Stimulated activated memory B cell treated with anti-CD40 and anti-IgM and Interleukin-4, amounts not matched to agents 10 μg/mL and 1 μg/mL and 100 μg/mL, for 72 hours (primary cell): ENCODE measurements at places on chromosomes 5 and 9.

- H3K36me3 ChIP-seq: no peaks in the 10 kb centered on the region
- peaks cover 22% of the 10 kb centered on the region for H3K4me1 ChIP-seq
- peak; percentile 64 for ATAC-seq
- H3K27ac ChIP-seq: no peak overlapping the region
Measured at GRCh38 chr9:77456829-77457437, 191.2 kb downstream of the GNA14 start.

- H3K4me3 ChIP-seq: no peak overlapping the region
- no peak for ATAC-seq
- no peak overlapping the region for H3K27ac ChIP-seq
- H3K27me3 ChIP-seq: no peaks in the 10 kb centered on the region
Measured at GRCh38 chr5:93209476-93209875, 371.5 kb downstream of the NR2F1-AS1 start.

- no peak overlapping the region for H3K4me3 ChIP-seq
- H3K27ac ChIP-seq: no peak overlapping the region
- no peaks in the 10 kb centered on the region for H3K36me3 ChIP-seq
- H3K27me3 ChIP-seq: no peaks in the 10 kb centered on the region
- no peak for ATAC-seq
Measured at GRCh38 chr5:135890296-135890695, 5.3 kb downstream of the IL9 start.

DNA sequence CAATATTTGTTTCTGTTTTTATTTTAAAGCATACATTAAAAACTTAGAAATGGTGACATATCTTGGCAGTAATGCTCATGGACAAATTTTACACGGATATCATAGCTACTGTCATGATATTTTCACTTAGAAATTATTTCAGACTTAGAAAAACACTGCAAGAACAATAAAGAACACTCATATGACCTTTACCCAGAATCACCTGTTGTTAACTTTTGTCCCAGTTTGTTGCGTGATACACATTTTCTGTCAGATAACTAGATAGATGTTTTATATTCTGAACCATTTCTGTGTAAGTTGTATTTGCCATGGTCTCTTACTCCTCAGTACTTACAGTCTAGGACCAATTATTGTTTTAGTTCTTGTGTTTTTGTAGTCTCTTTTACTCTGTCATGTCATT is 3.6 kb upstream of the LRRC70 start:
- no peak for ATAC-seq
- no peaks in the 10 kb centered on the region for H3K27me3 ChIP-seq
- H3K36me3 ChIP-seq: peaks cover 38% of the 10 kb centered on the region
- H3K4me1 ChIP-seq: peaks cover 29% of the 10 kb centered on the region

GRCh38 chr9:123091459-123091858 is 58.0 kb downstream of the GPR21 start:
- ATAC-seq: no peak
- H3K36me3 ChIP-seq: peaks cover 61% of the 10 kb centered on the region
- peaks cover 81% of the 10 kb centered on the region for H3K4me1 ChIP-seq

DNA sequence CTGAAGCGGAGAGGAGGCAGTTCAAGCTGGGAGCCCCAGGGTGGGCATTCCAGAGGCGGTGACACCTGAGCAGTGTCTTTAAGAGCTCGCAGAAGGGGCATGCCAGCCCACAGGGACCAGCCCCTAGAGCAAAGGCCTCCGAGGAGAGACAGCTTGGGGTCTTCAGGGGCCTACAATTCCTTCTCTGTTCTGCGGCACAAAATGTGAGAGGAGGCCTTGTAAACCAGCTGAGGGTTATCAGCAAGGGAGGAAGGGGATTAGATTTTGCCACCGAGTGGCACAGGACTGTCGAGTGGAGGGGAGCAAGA is 505 bp upstream of the SIGMAR1 start:
- no peak for ATAC-seq
- H3K27me3 ChIP-seq: no peaks in the 10 kb centered on the region
- peak overlapping the region; percentile 77 for H3K4me3 ChIP-seq
- H3K4me1 ChIP-seq: peaks cover 36% of the 10 kb centered on the region
- H3K27ac ChIP-seq: peak overlapping the region; percentile 95
- peaks cover 11% of the 10 kb centered on the region for H3K36me3 ChIP-seq

- H3K27ac ChIP-seq: no peak overlapping the region
- H3K36me3 ChIP-seq: no peaks in the 10 kb centered on the region
- H3K4me1 ChIP-seq: no peaks in the 10 kb centered on the region
- H3K27me3 ChIP-seq: peaks cover 11% of the 10 kb centered on the region
Measured at GRCh38 chr5:172477466-172477865, 23.1 kb upstream of the SH3PXD2B start.

- peaks cover 13% of the 10 kb centered on the region for H3K36me3 ChIP-seq
- H3K27me3 ChIP-seq: no peaks in the 10 kb centered on the region
- H3K4me3 ChIP-seq: peak overlapping the region; percentile 92
- ATAC-seq: peak; percentile 13
Measured at GRCh38 chr5:139649082-139649991, 1.2 kb downstream of the CXXC5 start.

GRCh38 chr9:35972093-35972492 is 14.1 kb upstream of the OR2S2 start:
- H3K4me1 ChIP-seq: peaks cover 26% of the 10 kb centered on the region
- peaks cover 86% of the 10 kb centered on the region for H3K27me3 ChIP-seq
- no peak for ATAC-seq
- H3K36me3 ChIP-seq: peaks cover 20% of the 10 kb centered on the region
- H3K4me3 ChIP-seq: peak overlapping the region; percentile 25
- H3K27ac ChIP-seq: no peak overlapping the region

- H3K27ac ChIP-seq: no peak overlapping the region
- no peaks in the 10 kb centered on the region for H3K27me3 ChIP-seq
- no peak for ATAC-seq
- H3K4me1 ChIP-seq: no peaks in the 10 kb centered on the region
- H3K36me3 ChIP-seq: peaks cover 13% of the 10 kb centered on the region
- no peak overlapping the region for H3K4me3 ChIP-seq
Measured at GRCh38 chr5:159576902-159577301, 246.6 kb upstream of the IL12B start.

DNA sequence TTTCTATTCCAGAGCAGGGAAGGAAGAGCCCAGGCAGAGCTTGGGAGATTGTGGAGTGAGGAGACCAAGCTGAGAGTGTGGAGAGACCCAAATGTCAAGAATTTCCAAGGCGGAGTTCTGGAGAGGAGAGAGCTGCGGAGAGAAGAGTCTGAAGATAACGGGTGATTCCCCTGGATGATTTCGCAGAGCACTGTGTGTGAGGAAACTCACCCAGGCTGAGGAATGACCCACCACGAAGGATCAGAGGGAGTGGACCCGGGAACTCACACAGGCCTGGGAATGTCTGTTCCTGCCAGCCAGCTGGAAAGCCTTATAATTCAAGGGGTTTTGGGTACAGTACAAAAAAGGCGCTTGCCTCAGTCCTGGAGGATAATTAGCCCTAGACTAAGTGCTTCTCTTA is 94.2 kb downstream of the WNK2 start:
- peaks cover 96% of the 10 kb centered on the region for H3K27me3 ChIP-seq
- no peak overlapping the region for H3K27ac ChIP-seq
- H3K36me3 ChIP-seq: no peaks in the 10 kb centered on the region
- ATAC-seq: no peak
- H3K4me3 ChIP-seq: no peak overlapping the region
- peaks cover 6% of the 10 kb centered on the region for H3K4me1 ChIP-seq

- no peaks in the 10 kb centered on the region for H3K4me1 ChIP-seq
- H3K4me3 ChIP-seq: no peak overlapping the region
- no peak overlapping the region for H3K27ac ChIP-seq
- H3K27me3 ChIP-seq: no peaks in the 10 kb centered on the region
Measured at GRCh38 chr9:16623989-16624743, 246.3 kb downstream of the BNC2 start.

DNA sequence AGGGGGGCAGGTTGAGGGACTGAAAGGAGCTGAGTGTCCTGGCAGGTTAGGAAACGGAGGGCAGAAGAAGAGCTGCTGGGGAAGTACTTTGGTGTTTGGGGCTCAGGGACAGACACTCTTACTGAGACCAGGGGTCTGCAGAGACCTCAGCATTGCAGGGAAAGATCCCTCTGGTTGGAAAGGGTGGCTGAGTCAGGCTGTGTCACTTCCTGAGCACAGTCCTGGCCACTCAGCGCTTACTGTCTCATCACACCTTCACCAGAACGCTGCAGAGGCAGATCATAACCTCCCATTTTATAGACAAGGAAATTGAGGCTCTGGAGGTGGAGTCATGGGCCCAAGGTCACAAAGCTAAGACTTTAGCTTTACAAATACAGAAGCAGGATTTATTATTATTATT is 54.3 kb downstream of the LMX1B start:
- H3K27ac ChIP-seq: no peak overlapping the region
- H3K4me3 ChIP-seq: no peak overlapping the region
- peaks cover 48% of the 10 kb centered on the region for H3K27me3 ChIP-seq
- H3K4me1 ChIP-seq: peaks cover 29% of the 10 kb centered on the region

- H3K27me3 ChIP-seq: no peaks in the 10 kb centered on the region
- H3K4me3 ChIP-seq: no peak overlapping the region
- H3K4me1 ChIP-seq: no peaks in the 10 kb centered on the region
- no peak for ATAC-seq
- no peaks in the 10 kb centered on the region for H3K36me3 ChIP-seq
- H3K27ac ChIP-seq: no peak overlapping the region
Measured at GRCh38 chr5:93100428-93100827, 480.6 kb downstream of the NR2F1-AS1 start.

- no peak overlapping the region for H3K4me3 ChIP-seq
- ATAC-seq: no peak
Measured at GRCh38 chr5:135514116-135514515, 21.6 kb downstream of the NEUROG1 start.

GRCh38 chr9:127175764-127176163 is 53.3 kb upstream of the ANGPTL2 start:
- ATAC-seq: no peak
- no peaks in the 10 kb centered on the region for H3K27me3 ChIP-seq
- no peak overlapping the region for H3K4me3 ChIP-seq
- H3K4me1 ChIP-seq: no peaks in the 10 kb centered on the region
- H3K27ac ChIP-seq: no peak overlapping the region
- peaks cover 27% of the 10 kb centered on the region for H3K36me3 ChIP-seq

- H3K36me3 ChIP-seq: no peaks in the 10 kb centered on the region
- peaks cover 15% of the 10 kb centered on the region for H3K27me3 ChIP-seq
- no peak for ATAC-seq
Measured at GRCh38 chr5:82387001-82387818, 109.1 kb upstream of the RPS23 start.

GRCh38 chr5:158860706-158861105 is 239.0 kb downstream of the EBF1 start:
- H3K27ac ChIP-seq: no peak overlapping the region
- peaks cover 67% of the 10 kb centered on the region for H3K4me1 ChIP-seq
- H3K36me3 ChIP-seq: peaks cover 48% of the 10 kb centered on the region
- H3K27me3 ChIP-seq: no peaks in the 10 kb centered on the region
- no peak overlapping the region for H3K4me3 ChIP-seq

DNA sequence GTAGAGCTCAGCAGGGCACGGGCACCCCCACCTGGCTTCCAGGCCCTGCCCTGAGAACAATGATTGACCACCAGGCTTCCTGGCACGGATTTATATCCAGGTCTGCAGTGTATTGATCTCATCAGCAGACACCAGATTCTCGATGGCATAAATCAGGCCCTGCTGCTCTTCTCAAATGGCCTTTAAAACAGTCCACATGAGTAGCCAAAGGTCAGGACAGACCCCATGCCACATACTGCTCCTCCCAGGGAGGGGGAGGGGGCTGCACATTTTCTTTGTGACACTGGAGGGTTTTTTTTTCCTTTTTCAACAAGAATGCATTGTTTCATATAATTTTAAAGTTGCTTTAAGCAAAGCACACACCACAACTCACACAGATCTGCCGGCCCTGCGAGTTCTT is 85.4 kb downstream of the SEMA4D start:
- no peak overlapping the region for H3K27ac ChIP-seq
- peaks cover 35% of the 10 kb centered on the region for H3K36me3 ChIP-seq
- peaks cover 71% of the 10 kb centered on the region for H3K4me1 ChIP-seq
- H3K27me3 ChIP-seq: no peaks in the 10 kb centered on the region

DNA sequence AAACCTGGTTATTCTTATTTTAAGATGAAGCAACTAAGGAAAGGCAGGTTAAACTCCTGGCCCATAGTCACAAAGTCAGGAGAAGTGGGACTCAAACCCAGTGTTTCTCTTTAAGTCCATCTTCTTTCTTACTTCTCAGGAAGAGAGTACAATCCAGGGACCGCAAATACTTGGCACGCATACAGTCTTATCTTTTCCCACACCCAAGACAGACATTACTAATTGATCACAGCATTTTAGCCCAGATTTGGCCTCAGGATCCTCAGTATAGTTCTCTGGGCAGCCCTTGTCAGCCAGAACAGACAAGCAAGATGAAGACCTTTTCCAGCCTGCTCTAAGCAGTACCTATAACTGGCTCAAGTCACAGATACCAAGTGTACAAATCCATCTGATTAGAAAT is 125.5 kb upstream of the RAI14 start:
- no peak for ATAC-seq
- no peaks in the 10 kb centered on the region for H3K4me1 ChIP-seq
- H3K36me3 ChIP-seq: no peaks in the 10 kb centered on the region

GRCh38 chr9:108049026-108049607 is 559.5 kb upstream of the KLF4 start:
- ATAC-seq: no peak
- no peak overlapping the region for H3K4me3 ChIP-seq
- no peaks in the 10 kb centered on the region for H3K36me3 ChIP-seq
- no peak overlapping the region for H3K27ac ChIP-seq
- no peaks in the 10 kb centered on the region for H3K4me1 ChIP-seq

- no peak for ATAC-seq
- peaks cover 79% of the 10 kb centered on the region for H3K27me3 ChIP-seq
- H3K36me3 ChIP-seq: no peaks in the 10 kb centered on the region
- H3K4me3 ChIP-seq: no peak overlapping the region
- peaks cover 20% of the 10 kb centered on the region for H3K4me1 ChIP-seq
- no peak overlapping the region for H3K27ac ChIP-seq
Measured at GRCh38 chr5:173324115-173325001, 3.9 kb downstream of the STC2 start.

- no peaks in the 10 kb centered on the region for H3K4me1 ChIP-seq
- H3K4me3 ChIP-seq: no peak overlapping the region
- peak; percentile 22 for ATAC-seq
Measured at GRCh38 chr5:1754531-1755220, 45.0 kb downstream of the MRPL36 start.
